ENCODE measurements at places on chromosomes 1 and 21. TPM values are rescaled to one million over a fixed set of nuclear protein-coding genes. Genes with fewer than 3 reads are reported as not detected.
A peak's percentile ranks its signal among the peaks of the same experiment; 100 is the strongest.

GRCh38 chr1:64844609-64845008 lies 99.7 kb downstream of the RAVER2 start:
- H3K4me1 ChIP-seq, result no peaks in the 10 kb centered on the region
- H3K4me3 ChIP-seq, result no peak overlapping the region
- H3K27ac ChIP-seq, result no peak overlapping the region
- H3K36me3 ChIP-seq, result no peaks in the 10 kb centered on the region

GRCh38 chr1:14994841-14995437 lies 158.6 kb upstream of the TMEM51 start:
- no peaks in the 10 kb centered on the region for H3K4me1 ChIP-seq
- H3K27ac ChIP-seq, result no peak overlapping the region
- H3K27me3 ChIP-seq, result no peaks in the 10 kb centered on the region
- no peak overlapping the region for H3K4me3 ChIP-seq

GRCh38 chr1:20578721-20579395 lies 10.0 kb upstream of the CDA start:
- H3K36me3 ChIP-seq, result no peaks in the 10 kb centered on the region
- H3K4me3 ChIP-seq, result no peak overlapping the region
- H3K27ac ChIP-seq, result no peak overlapping the region
- no peak for DNase-seq
- no peaks in the 10 kb centered on the region for H3K4me1 ChIP-seq

GRCh38 chr1:175268720-175269119 lies 76.1 kb upstream of the KIAA0040 start:
- no peaks in the 10 kb centered on the region for H3K4me1 ChIP-seq
- no peaks in the 10 kb centered on the region for H3K27me3 ChIP-seq
- no peaks in the 10 kb centered on the region for H3K36me3 ChIP-seq
- H3K4me3 ChIP-seq, result no peak overlapping the region
- no peak for DNase-seq

GRCh38 chr1:246068619-246069509 lies 438.2 kb downstream of the SMYD3 start:
- H3K4me1 ChIP-seq, result peaks cover 39% of the 10 kb centered on the region
- H3K4me3 ChIP-seq, result no peak overlapping the region
- H3K27ac ChIP-seq, result no peak overlapping the region

GRCh38 chr1:53987880-53988279 lies 30.1 kb downstream of the LDLRAD1 start:
- no peaks in the 10 kb centered on the region for H3K27me3 ChIP-seq
- no peak overlapping the region for H3K4me3 ChIP-seq
- no peak overlapping the region for H3K27ac ChIP-seq
- H3K36me3 ChIP-seq, result no peaks in the 10 kb centered on the region
- peaks cover 5% of the 10 kb centered on the region for H3K4me1 ChIP-seq
- DNase-seq, result no peak

- H3K27me3 ChIP-seq, result no peaks in the 10 kb centered on the region
- H3K4me3 ChIP-seq, result no peak overlapping the region
- no peaks in the 10 kb centered on the region for H3K36me3 ChIP-seq
- no peaks in the 10 kb centered on the region for H3K4me1 ChIP-seq
Observed at GRCh38 chr1:87250336-87250735, 78.3 kb upstream of the LMO4 start.

DNA sequence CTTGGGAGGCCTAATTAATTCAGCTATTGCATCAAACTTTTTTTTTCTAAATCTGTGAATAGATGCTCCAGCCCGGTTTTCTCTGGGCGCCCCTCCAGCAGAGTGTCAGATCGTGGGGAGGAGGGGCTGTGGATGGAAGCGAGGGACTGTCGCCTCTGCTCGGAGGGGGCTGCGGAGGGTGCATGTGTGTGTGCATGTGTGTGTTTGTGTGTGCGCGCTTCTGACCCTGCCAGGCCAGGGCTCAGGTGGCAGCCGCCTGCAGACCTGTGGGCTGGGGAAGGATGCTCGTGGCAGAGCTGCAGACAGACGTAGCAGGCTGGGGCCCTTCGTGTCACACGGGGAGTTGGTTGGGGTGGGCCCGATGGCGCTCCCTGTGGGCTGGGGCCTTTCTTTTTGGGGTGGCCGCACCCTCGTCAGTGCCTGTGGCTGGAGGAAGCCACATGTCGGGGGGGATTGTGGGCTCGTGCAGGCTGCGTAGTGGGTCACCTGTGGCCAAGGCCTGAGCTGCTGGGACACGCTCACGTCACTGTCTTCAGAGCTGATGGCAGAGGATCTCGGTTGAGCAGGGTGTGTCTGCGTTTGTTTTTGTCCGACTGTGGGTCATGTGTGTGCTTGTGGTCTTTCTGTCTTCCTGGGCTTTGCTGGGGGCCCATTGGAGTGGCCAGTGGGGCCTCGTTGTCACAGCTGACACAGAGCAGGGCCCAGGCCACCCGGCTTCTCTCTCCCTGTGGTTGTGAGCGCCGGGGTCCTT lies 2.8 kb downstream of the SKI start:
- no peaks in the 10 kb centered on the region for H3K27me3 ChIP-seq
- peaks cover 39% of the 10 kb centered on the region for H3K4me1 ChIP-seq
- no peak overlapping the region for H3K27ac ChIP-seq
- H3K4me3 ChIP-seq, result peak overlapping the region; percentile 85

The NBPF4 gene
- total RNA-seq, result not detected

The S100B gene
- total RNA-seq, result 1.5 TPM
